ENCODE measurements at places on chromosomes 7 and 10.

DNA sequence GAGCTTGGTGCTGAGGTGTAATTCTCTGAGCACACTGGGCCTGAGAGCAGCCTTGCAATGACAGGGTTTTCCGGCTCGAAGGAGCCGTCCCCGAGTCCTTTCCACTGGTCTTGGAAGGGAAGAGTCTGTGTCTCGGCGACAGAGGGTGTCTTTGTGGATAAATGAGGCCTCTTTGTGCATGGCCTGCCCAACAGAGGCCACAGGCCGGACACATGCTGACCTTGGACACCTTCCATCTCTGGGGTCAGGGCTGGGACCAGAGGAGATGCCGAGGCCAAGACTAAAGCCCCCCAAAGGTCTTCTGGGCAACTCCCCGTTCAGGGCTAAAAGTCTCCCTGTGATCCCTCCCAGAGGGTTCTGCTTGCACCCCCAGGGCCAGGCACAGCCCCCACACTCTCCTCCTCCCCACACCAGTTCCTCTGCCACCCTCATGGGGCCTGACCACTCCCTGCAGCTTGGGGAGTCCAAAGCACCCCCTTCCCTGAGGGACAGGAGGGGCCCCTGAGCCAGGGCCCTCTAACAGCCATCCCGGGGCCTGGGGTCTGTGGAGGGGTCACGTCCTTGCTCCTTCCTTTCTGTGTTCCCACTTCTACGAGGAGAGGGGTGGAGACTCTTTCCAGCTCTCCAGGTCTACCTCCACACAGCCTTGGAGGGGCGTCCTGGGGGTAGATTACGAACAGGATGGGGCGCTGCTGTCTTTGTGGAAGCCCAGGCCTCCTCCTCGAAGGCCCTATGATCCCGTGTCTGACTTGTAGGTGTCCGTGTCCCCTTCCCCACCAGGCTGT lies 130.6 kb upstream of the FAM20C start:
- DNase-seq = no peak

GRCh38 chr7:41599760-41600159 lies 103.1 kb downstream of the INHBA start:
- no peak for DNase-seq

GRCh38 chr10:77533887-77534278 lies 103.7 kb downstream of the KCNMA1 start:
- no peak for DNase-seq

DNA sequence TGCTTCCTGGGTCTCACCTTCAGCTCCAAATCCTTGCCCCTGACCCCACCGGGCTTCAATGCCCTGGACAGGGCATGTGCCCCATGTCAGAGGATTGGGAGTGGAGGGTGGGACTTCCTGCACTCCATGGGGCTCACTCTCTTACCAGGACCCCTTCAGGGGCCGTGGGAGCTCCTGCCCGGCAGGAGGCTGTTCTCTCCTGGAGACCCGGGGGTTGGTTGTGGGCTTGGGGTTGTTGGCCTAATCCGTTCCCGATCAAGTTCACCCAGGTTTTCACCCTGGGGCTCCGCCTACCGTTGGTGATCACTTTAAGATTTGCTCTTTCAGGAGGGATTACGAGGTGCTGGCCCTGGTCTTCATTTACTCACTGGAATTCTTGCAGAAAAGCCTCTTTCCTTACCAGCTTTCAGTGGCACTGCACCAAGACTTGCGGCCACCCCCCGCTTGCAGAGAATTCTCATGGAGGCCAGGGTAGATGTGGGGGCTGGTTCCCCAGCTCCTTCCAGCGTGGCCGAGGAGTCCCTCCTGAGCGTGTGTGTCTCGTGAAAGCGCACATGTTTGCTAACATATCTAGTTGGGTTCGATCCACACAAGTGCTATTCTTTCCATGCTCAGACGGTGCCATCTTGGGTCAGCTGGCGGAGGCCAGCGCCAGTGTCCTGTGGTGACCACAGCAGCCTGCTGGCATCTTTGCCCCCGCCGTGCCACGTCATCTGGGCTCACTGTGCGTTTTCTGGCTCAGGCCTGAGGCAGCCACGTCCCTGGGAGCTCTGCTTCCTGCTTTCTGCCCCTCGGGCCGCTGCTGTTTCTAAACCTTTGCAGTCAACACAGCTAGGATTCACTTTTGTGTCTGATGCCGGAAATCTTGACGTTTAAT lies 15.6 kb downstream of the PWWP2B start:
- DNase-seq = no peak

GRCh38 chr10:100528921-100529474 lies 673 bp downstream of the NDUFB8 start:
- no peak for DNase-seq

DNA sequence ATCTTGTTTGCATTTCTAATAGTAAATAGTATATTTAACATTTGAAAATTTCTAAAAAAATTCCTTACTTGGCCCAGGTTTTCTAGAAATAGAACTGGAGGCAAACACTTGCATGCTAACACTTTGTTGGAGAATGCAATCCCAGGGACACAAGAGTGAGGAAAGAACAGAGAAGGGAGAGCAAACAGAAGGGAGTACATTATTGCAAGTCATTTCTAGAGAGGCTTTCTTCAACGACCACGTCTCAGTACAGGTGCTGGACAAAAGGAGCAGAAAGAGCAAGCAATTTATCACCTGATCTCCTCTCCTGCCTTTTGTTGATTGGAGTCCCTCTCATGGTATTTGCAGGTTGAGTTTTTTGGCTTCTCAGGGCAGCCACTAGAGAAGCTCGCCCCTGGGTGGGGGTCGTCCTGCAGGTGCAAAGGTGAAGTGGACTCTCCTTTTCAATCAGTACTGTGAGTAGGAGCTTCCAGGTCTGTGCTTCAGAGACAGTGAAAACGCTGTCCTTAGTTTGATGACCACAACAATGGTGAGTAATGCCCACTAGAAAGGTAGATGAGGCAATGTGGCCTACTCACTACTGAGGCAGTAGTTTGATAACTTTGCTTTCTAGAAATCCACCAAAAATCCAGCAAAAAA lies 5.2 kb downstream of the CPED1 start:
- no peak for DNase-seq

DNA sequence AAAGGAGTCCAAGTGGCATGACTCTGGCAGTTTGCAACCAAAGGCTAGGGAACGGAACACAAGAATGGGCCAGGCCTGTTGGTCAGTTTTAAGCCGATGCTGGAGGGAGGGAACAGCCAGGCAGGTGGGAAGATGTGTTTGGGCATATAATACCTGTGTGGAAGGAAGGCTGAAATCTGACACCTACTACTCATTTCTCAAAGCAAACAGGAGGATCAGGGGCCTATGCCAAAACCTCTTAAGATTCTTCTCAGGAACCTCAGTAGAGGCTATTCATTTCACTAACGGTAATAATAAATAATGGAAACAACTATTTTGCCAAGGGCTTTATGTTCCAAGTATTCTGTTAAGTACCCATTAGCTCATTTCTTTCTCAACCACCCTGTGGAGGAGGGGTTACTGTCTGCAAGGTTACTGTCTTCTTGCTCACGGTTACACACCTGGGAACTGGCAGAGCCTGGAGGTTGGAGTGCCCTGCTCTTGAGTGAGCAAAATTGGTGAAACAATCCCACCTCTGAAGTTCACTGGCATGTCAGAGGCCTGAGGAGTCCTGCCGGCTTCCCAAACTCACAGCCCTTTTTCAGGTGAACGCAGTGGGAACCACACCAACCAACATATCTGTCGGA lies 35.5 kb downstream of the GOT1 start:
- DNase-seq = no peak

DNA sequence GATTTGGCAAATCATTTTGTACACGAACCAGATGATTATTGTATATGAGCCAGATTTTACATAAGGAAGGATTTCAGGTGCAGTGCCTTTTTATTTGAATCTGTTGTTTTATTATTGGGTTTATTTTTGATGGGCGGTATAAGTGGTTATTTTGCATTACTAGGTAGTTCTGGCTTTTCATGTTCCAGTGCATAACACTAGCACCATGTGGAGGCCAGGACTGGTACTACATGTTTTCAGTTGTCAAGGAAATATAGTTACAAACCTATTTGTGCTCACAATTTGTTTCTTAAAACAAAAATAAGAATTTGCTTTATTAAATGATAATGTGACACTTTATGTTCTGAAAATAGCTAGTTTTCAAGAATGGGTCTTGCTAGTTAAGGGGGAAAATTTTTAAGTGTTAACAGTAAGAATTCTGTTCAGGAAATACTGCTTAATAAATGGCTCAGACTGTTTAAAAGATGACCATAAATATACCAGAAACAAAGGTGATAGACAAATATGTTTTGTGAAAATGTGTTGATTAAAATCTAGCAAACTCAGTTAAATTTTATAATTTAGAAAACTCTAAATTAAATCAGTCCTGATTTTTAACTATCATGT lies 7.1 kb upstream of the SEMA3E start:
- DNase-seq = no peak

GRCh38 chr10:95266674-95267095 lies 24.1 kb downstream of the PDLIM1 start:
- DNase-seq = no peak

DNA sequence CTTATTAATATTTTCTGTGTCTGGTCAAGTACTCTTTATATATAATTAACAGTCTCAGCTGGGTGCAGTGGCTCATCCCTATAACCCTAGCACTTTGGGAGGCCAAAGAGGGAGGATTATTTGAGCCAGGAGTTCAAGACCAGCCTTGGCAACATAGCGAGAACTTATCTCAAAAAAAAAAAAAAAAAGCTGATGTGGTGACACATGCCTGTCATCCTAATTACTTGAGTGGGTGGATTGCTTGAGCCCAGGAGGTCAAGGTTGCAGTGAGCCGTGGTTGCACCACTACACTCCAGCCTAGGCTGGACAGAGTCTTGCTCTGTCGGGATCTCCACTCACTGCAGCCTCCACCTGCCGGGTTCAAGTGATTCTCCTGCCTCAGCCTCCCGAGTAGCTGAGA lies 6.7 kb upstream of the ELOVL3 start:
- no peak for DNase-seq

DNA sequence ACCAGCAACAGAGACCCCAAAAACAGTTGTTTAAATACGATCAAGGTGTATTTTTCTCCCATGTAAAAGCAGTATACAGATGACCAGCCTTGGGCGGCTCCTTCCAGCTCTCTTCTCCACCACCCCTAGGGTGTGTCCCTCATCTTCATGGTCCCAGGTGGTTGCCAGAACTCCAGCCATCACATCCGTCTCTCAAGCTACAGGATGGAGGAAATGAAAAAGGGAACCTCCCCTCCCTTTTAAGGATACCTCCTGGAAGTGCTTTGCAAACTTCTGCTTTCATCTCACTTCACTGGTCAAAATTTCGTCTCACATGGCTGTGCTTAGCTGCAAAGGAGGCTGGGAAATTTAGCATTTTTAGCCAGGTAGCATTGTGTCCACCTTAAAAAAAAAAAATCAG lies 59.3 kb downstream of the C10orf105 start:
- no peak for DNase-seq

- no peak for DNase-seq
Observed at GRCh38 chr10:43942096-43942850, 293.6 kb upstream of the ZNF32 start.

GRCh38 chr10:32337350-32337749 lies 9.6 kb downstream of the EPC1 start:
- no peak for DNase-seq

GRCh38 chr10:121598263-121599249 lies at the start of gene FGFR2:
FGFR2 (minus strand) TSS chr10:121598444; CDS start chr10:121593817, 4,627 bp downstream.
- peak; percentile 7 for DNase-seq

- peak; percentile 92 for DNase-seq
Observed at GRCh38 chr10:3452173-3452626, 279.6 kb upstream of the PITRM1 start.

- no peak for DNase-seq
Observed at GRCh38 chr10:122515588-122516231, 44.8 kb upstream of the DMBT1 start.

GRCh38 chr7:47751043-47751442 lies 169.1 kb upstream of the TNS3 start:
- no peak for DNase-seq

GRCh38 chr7:114460021-114460420 lies 45.4 kb downstream of the FOXP2 start:
- no peak for DNase-seq

- no peak for DNase-seq
Observed at GRCh38 chr10:43702213-43702935, 53.7 kb upstream of the ZNF32 start.

DNA sequence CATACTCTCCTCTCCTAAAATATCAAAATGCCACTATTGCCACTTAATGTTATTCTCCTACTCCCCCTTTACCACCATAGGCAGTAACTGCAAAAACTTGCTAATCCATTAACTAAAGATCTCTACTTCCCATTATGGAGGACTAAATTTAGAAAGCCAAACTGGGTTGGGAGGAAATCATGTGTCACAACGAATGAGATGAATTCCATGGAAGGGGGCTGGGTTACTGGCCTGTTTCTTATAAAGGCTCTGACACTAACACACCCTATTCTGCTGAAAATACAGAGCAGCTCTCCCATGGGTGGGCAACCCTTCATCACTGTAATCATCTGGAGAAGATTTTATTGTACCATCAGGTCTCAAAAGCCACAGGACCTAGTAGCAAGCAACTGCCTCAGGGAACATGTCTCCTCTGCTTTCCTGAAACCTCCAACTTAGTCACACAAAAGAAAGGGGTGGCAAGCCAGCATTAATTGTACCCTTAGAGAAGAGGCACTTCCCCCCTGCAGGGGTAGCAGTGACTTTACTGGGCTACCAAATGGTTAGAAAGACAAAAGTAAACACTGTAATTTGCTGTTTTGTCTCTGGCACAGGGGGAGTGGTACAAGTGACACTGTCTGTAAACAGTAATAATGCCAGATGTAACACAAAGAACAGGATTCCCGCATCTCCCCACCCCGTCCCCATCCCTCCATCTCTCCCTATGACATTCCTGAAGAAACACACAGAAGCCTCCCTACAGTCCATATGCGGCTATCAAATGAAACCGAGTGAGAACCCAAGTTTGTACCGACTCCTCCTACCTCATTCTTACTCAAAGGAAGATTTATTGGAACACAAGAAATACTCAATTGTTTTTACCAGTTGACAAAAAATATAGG lies 81.6 kb downstream of the ARMH3 start:
- no peak for DNase-seq

- no peak for DNase-seq
Observed at GRCh38 chr10:113121153-113121552, 171.1 kb downstream of the TCF7L2 start.

DNA sequence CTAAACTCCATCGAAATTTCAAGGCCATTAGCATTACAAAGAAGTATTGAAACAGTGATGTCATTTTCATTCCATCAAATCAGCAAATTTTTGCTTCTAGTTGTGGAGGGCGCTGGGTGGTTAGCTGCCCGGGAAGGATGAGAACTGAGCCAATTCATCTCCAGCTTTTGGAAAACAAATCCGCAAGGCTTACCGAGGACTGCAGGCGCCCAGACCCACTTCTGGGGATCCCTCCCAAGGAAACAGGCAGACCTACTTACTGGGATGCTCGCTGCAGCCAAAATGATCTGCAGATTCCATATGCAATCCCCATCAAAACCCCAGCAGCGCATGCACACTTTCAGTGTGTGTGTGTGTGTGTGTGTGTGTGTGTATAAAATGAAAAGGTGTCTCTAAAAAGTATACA lies 19.2 kb downstream of the TNRC18 start:
- DNase-seq = no peak

GRCh38 chr10:26336979-26337378 lies 101.2 kb upstream of the APBB1IP start:
- DNase-seq = no peak

GRCh38 chr10:47425813-47426419 lies 41.8 kb upstream of the ZNF488 start:
- DNase-seq = no peak
